ENCODE measurements at places on chromosomes 3 and 15.

GRCh38 chr15:90915216-90915807, 12.2 kb downstream of the MAN2A2 start:
- no peak for DNase-seq

GRCh38 chr3:154548341-154548740, 118.4 kb upstream of the GPR149 start:
- DNase-seq, result no peak

DNA sequence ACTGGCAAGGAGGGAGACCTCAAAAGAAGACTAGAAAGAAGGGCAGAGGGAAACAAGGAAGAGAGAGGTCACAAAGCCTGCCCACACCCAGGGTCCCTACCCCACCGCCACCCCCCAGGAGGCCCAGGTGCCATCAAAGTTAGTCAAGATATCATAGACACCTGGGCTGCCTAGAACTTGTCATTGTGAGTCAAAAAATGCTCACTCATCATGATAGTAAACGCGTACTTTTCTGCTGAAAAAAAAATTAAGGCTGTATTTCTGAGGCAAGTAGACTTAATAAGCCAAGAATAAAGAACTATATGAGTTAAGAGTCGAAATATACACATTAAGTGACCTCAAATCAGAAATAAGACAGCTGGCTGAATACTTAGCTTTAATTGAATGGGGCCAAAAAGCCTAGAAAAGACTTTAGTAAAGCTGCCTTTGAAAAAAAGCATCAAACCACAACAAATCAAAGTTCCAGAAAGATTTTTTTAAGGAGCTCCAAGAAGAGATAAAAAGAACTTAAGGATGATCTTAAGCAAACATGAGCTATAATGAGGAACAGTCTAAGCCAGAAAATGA, 415.5 kb upstream of the PPP2R3A start:
- no peak for DNase-seq

DNA sequence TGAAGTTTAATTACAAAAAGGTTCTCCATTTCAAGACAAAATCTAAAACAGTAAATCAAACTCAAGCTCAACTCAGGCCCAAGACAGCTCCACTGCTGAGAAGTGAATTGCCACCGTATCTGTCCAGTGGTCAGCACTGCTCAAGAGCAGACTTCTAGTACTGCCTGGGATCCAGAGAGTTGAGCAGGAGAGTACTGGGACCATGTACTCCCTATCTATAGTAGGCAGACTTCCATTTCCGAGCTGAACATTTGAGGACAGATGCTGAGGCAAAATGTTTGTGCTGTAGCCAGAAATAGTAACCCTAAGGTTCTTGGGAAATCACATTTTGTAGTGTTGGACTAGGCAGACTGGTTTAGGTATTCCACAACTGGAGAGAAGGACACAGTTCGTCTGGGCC, 44.1 kb downstream of the MRPL3 start:
- DNase-seq, result no peak

GRCh38 chr3:7562892-7563291, 702.0 kb downstream of the GRM7 start:
- no peak for DNase-seq

GRCh38 chr3:197713477-197713822, 23.3 kb downstream of the RUBCN start:
- no peak for DNase-seq

DNA sequence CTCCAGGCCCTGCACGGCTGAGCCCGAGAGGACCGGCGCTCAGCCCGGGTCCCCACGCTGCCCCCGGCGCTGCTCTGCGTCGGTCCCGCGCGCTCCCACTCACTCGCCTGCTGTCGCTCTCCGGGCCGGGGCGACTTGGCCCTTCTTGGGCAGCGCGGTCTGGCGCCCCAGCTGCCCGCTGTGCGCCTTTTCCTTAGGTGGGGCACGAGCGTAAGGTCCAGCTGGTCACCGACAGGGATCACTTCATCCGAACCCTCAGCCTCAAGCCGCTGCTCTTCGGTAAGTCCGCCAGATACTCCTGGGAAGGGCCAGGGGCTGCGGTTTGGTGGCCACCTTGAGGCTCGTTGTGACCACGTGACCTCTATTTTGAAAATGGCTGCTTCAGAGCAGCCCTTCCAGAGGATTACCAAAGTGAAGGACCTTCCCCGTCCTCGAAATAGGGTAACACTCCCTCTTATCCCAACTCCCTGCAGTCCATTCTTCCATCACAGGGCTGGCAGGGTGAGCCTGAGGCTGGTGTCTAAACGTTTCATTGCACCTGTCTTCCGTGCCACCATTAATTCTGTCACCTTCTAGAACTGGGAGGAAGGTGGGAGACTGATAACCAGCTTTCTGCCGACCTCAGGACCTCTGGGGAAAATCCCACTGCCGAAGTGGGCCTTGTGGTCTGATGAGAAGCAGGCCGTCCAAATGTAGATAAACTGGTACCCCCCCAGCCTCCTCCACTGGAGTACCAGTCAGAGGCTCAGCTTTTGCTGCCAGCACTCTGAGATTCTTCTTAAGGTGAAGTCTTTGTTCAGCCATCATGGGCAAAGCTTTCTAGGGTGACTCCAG, 812 bp downstream of the P4HTM start:
- no peak for DNase-seq

DNA sequence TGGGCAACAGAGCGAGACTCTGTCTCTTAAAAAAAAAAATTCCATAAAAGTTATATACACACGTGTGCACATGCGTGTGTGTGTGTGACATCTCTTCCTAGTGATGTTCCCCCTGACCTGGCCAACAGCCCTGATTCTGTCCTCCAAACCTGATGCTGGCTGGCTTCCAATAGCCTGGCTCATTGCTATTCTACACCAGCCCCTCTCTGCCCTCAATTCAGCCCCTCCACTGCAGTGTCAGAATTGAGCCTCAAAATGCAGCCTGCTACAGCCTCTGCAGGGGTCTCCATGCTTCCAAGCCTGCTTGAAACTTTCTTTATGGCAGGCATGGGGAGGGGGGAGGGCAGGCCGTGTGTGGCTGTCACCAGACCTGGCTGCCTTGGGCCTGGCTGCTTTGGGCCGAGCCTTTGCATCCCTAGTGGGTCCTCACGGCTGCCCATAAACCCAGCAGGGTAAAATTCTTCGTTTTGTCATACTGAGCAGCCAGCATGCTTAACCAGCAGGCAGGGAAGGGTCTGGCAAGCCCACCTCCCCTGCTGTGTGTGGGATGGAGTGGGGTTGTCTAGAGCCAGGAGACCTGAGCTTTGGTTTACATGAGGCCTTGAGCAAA, 22.7 kb upstream of the DOCK3 start:
- no peak for DNase-seq

DNA sequence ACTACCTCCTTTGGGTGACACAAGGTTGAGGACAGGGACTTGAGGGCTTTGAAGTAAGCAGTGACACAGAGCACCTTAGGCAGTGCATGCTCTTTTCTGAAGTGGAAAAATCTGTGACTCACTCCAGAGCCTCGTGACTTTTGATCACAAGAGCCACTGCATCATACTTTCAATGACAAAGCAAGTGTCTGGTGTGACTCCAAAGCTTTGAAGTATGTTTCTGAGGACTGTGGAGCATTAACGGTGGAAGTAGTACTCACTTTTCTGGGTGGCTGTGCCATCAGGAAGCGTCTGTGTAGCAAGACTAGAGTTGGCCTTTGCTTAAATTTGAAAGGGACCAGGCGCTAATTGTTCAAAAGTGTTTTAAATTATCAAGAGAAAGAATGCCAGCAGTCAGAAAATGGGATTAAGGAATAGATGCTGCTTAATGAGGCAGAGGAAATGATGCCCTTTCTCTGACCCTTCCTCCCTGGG, 210.7 kb upstream of the TRIM42 start:
- no peak for DNase-seq

- no peak for DNase-seq
Observed at GRCh38 chr3:61565569-61565968, 4.2 kb downstream of the PTPRG start.

DNA sequence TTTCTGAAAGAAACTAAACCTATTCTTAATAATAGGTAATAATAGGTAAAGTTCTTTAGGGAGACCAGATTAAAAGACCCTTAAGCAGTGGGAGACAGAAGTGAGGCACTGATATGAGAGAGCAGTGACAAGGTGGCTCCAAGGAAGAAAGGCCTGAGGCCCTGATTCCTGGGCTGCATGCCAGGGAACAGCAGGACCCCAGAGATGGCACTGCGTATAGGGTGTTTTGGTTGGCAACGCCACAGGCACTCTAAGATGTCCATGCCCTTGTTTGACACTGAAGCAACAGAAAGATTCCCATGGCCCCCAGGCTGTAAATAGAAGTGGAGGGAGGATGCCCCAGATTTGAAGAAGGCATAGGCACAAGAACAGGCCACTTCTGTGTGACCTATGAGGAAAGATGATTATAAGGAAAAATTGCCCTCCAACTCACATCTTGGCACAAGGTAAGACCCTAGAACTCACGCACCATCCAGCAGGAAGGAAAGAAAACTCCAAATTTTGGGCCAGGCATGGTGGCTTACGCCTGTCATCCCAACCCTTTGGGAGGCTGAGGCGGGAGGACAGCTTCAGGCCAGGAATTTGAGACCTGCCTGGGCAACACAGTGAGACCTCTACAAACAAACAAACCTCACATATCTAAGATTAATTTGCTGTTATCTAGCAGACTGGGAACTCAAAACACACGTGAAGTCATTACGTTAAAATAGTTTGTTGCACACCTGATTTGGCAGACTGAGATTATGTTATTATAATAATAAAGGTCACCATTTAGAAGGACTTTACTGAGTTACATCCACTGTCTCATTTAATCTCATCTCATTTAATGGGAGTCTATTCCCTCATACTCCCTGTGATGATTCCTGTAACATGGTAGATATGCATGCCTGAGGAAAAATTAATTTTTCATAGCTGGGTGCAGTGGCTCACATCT, 10.5 kb upstream of the BLM start:
- no peak for DNase-seq

- no peak for DNase-seq
Observed at GRCh38 chr3:155629056-155629455, 115.8 kb downstream of the PLCH1 start.

DNA sequence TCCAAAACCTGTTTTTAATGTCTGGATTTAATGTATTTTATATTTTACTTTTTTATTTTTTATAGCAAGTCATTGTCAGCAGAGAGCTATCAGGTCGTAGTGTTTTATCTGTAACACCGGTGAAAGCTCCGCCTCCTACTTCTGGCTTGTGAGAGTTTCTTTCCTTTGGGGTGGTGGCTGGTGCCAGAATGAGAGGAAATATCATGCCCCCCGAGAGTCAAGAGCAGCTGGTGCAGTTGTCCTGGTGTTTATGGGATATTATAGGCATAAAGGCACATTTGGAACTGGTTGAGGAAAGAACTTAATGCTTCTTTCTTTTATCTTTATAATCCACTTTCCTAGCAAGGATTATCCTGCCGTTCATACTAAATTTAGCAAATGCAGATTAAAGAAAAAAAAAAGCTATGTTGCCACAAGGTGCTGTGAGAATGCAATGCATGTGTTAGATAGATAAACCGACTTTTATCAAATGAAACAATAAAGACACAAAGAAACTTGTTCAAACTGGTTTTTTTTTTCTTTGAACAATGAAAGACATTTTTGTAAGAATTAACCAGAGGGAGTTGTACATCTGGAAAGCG, 260.1 kb upstream of the PLSCR5 start:
- no peak for DNase-seq

DNA sequence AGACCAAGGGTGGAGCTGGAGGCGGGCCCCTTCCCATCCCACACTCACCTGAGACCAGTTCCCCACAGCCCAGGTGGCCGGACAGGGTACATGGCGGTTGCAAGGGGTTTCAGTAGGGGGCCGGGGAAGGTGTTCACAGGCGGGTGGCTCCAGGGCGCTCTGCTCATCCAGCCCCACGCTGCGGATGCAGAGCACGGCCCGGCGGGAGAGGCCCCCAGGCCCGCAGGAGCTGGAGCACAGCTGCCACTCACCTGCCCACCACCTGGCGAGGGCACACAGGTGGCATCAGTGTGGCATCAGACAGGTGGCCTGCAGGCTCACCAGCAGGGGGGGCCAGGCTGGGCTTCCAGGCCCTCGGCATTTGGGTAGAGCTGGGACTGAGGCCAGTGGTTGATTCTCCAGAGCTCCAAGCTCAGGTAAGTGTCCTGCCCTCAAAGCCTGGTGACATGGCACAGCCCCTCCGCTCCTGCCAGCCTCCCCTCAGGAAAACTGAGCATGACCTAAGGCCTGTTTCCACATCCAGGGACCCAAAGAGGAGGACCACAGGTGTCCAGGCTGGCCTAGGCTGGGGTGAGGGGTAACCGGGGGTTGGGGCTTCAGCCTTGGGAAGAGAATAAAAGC, 43.8 kb downstream of the ADAMTS7 start:
- no peak for DNase-seq

DNA sequence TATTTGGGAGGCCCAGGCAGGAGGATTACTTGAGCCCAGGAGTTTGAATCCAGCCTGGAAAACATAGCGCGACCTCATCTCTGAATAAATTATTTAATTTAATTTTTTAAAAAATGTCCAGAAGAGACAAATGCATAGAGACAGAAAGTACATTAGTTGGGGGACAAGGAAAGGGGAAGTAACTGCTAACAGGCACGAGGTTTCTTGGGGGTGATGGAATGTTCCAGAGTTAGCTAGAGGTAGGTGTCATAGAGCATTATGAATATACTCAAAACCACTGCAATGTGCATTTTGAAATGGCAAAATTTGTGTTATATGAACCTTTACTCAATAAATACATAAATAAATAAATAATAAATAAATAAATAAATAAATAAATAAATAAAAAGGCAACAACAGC, 31.7 kb upstream of the CYP11A1 start:
- no peak for DNase-seq

- no peak for DNase-seq
Observed at GRCh38 chr15:81049835-81050234, 49.1 kb downstream of the TLNRD1 start.

GRCh38 chr3:148042663-148043445, 633.7 kb downstream of the ZIC1 start:
- no peak for DNase-seq

- no peak for DNase-seq
Observed at GRCh38 chr3:28347374-28348264, 902 bp upstream of the ZCWPW2 start.

- no peak for DNase-seq
Observed at GRCh38 chr3:120348065-120348990, 826 bp downstream of the LRRC58 start.

- DNase-seq, result no peak
Observed at GRCh38 chr3:37907906-37908305, 46.2 kb downstream of the CTDSPL start.

- no peak for DNase-seq
Observed at GRCh38 chr15:38266247-38266986, 13.8 kb downstream of the SPRED1 start.

GRCh38 chr15:25810631-25811091, 52.5 kb downstream of the ATP10A start:
- DNase-seq, result no peak

- no peak for DNase-seq
Observed at GRCh38 chr15:36370731-36371112, 208.7 kb upstream of the CDIN1 start.

GRCh38 chr15:26628879-26629529, 143.9 kb downstream of the GABRB3 start:
- no peak for DNase-seq

GRCh38 chr3:106699122-106699521, 678.1 kb upstream of the CCDC54 start:
- no peak for DNase-seq

Measured in stimulated activated CD4-positive, alpha-beta T cell treated with anti-CD3 and anti-CD28 coated beads, Interleukin-1b, Interleukin-23, amount 100 ng/mL, for 1 hour (primary cell).